ENCODE measurements at places on chromosomes 6 and 20.

DNA sequence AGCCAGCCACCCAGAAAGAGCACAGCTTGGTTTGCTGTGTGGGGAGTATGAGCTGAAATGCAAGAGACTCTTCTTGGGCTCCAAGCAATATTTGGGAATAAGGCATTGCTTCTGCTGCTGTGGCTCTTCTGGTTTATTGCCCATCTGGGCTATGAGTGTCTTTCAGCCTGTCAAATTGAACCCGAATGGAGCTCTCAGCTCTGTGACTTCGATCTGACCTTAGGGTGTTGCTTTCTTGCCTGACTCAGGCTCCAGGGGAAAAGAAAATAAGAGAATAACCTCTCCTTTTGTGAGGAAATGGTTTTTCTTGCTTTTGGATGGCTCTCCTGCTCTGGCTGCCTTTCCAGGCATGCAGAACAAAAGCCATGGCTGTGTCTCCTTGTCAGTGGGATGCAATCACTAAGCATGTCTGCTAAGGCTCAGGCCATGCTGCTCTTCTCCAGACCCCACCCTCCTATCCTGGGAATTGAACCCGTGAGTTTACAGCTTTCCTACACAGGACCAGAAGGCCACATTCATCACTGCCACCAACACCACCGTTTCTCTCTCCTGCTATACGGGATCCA lies 169.4 kb upstream of the JAG1 start:
- peak; percentile 32 for DNase-seq

DNA sequence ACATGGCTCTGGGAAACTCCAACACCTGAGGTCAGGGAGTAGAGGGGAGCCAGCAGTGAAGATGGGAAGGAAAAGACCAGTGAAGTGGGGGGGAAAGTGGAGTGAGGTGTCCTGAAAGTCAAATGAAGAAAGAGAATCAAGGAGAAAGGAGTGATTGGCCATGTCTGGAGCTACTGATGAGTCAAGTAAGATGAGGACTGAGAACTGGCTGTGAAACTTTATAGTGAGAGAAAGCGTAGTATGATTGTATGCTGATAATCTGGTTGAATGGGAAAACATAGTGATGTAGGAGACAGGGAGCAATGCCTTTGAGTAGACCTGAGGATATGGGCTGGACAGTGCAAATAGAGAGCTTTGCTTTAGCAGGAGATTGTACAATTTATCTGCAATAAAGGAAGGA lies 183.6 kb upstream of the GMDS start:
- no peak for DNase-seq

DNA sequence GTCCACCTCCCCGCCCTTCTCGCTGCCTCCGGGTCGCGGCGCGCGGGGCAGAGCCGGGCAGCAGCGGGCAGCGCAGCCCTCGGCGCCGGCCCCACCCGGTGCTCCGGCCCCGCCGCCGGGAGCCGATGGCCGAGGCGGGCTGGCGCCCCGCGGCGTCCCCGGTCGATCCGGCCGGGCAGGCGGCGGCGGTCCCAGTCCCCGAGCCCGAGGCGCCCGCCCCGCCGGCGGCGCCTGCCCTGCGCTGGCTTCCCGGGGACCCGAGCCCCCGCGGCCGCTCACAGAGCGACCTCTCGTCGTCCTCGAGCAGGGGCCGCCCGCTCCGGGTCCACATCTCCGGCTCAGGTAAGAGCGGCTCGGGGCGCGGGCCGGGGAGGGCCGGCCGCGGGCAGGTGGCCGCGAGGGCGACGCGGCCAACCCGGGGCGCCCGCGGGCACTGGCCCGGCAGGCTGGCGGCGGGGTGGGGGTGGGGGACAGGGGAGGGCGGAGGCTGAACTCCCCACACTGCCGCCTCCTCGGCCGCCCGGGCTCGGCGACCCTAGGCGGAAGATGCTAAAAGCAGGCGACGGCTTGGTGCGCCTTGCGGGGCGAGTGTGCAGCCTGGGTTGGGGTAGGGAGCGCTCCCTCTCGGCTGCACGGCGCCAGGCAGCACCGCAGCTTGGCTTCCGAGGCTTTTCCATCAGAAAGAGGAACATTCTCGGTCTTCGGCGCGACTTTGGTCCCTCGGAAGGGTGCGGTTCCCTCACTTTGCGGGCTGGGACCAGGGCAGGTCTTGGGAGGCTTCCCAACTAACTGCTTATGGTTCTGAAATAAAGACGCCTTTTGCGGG lies 25.6 kb upstream of the FUCA2 start:
- peak; percentile 75 for DNase-seq

- peak; percentile 83 for DNase-seq
Observed at GRCh38 chr6:10425975-10426780, 11.3 kb upstream of the TFAP2A start.

DNA sequence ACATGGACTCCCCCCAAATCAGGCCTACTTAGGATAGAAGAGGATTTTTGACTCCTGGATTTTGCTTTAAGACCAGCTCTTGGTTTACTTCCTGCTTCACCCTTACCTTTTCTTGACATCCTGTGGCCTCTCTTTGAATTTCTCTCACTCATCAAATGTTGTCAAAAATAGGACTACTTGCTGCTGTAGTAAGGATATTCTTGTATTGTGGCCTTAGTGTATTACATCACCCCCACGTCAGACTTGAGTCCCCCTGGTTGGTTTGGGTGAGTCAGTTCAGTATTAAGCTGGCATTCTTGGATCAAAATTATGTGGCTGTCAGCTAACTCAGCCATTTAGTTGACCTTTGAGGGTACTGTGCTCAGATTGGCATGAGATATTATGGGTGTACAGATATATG lies 1.1 kb downstream of the TPX2 start:
- peak; percentile 64 for DNase-seq

- no peak for DNase-seq
Observed at GRCh38 chr6:25713824-25714223, 40.7 kb upstream of the SLC17A4 start.

DNA sequence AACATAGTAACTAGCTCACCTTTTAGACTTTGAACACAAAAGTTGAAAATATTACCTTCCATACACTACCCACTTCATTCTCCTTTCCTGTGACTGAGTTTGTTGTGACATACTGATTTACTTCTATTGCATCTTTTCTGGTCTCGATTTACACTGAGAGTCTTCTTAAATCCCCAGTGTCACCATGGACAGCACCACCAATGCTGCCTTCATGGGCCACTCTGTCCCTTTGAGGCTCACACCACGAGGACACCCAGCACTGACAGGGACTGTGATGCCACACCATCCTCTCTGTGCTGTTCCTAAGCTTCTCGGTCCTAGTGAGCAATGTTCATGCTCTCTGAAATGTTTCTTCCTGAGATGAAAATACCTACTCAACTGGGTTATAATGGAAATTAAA lies 337.1 kb upstream of the IRAK1BP1 start:
- DNase-seq = peak; percentile 16

DNA sequence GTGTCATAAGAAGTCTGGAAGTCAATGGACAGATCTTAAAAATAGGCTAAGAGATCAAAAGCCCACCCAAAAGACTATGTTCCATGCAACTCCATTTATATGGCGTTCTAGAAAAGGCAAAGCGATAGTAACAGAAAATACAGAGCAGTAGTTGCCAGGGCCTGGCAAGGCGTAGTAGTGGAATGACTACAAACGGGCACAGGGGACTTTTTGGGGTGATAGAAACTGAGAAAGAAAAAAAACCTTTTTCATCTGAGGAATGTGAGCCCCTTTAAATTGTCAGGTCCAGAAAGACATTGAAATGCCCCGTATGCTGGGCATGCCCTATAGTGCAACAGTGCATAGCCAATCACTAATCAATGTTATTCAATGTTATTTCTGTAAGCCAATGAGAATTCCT lies 47.2 kb upstream of the FAM50B start:
- DNase-seq = no peak

DNA sequence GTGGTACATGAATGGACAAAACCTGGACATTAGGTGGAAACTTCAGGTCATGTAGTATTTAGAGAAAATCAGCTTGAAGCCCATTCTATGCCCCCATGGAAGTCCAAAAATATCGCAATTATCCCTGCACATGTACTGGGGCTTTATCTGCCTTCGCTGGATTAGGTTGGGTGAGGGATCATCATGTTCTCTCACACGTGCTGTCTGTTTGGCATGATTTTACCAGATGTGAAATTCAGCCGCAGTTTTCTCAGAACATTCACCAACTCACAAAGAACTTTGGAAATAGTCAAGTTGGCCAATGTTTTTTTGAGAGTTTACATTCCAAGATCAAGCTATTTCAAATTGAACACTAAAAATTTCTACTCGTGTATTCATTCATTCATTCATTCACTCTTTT lies 459.8 kb upstream of the CITED2 start:
- no peak for DNase-seq

DNA sequence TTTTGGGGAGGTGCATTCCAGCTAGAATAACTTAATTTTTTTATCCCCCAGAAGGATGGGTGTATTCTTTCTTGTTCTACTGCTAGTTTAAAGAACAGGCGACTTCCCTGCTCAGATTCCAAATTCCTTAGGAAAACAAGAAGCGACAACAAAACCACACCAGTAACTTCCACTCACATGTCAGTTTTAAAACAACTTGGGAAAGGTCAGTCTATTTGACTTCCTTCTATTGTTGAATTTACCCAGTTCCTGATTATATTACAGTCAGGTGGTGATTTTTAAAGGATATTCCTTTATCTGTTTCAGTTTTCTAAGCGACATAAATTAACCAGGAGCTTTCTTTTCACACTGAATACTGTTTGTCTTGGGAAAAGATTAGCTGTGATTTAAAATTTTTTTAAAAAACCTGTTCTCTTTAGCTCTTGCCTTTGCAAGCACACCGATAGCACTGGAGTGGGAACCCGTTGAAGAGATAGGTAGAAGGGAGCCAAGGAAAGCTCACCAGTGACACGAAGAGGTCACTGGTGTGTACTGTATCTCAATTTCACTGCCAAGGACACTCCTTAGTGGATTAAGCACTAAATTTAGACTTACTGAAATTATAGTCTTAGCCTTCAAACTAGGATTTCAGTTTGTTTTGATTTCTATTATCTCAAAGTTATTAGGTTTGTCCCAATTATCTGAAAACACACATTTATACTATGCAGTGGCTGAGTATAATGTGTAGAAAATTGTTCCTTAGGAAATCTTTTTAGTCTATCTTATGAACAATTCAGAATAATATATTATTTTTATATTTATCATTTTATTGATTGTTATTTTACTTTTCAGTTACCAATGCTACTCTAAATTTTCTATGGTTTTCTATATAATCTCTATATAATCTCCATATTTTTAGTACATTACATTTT lies 22.3 kb downstream of the MARCKS start:
- DNase-seq = peak; percentile 83

DNA sequence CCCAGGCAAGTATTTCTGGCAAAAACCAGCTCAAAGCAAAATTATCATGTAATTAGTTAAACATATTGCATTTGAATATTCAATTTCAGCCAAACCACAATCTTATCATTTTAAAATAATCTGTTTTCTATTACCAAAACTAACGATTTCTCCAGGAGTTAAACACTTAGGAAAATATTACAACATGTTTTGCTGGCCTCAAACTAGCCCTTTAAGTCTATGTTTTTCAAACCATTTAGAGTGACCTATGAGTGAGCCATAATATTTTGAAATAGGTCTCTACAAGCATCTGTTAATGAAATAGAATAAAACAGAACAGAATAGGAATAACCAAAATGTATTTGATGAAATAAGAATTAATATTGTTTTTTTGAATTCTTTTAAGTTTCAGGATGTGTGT lies 370.9 kb downstream of the COL12A1 start:
- DNase-seq = no peak

GRCh38 chr6:139402876-139403386 lies 28.5 kb upstream of the CITED2 start:
- peak; percentile 98 for DNase-seq

GRCh38 chr6:145830612-145831011 lies 16.0 kb upstream of the FBXO30 start:
- no peak for DNase-seq

DNA sequence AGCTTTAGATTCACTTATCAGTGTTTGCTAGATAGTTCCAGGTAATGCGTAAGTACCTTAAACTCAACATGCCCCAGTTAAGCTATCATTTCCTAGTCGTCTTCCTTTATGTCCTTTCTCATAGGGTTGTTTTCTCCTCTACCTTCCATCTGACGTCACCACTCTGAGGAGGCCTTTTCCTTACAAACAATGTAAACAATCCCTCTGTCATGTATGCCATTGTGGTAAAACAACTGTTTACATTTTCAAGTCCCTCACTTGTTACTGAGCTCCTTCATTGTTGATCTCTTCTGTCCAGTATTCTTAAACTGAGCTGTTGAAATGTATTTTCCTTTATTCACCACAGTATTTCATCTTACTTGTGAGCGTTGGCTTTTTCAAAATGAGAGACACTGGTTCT lies 45.4 kb upstream of the PLCG1 start:
- DNase-seq = no peak

GRCh38 chr6:145025488-145025887 lies 709.8 kb downstream of the EPM2A start:
- DNase-seq = no peak

GRCh38 chr6:93471281-93471680 lies 51.9 kb upstream of the EPHA7 start:
- DNase-seq = no peak

- DNase-seq = no peak
Observed at GRCh38 chr6:170314983-170315382, 8.4 kb downstream of the FAM120B start.

DNA sequence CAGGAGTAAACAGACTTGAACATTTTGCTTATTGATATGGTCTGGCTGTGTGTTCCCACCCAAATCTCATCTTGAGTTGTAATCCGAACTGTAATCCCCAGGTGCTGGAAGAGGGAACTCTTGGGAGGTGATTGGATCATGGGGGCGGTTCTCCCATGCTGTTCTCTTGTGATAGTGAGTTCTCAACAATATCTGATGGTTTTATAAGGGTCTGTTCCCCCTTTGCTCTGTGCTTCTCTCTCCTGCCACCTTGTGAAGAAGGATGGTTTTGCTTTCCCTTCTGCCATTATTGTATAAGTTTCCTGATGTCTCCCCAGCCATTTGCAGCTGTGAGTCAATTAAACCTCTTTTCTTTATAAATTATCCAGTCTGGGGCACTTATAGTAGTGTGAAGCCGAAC lies 40.0 kb downstream of the MYLIP start:
- DNase-seq = peak; percentile 36

DNA sequence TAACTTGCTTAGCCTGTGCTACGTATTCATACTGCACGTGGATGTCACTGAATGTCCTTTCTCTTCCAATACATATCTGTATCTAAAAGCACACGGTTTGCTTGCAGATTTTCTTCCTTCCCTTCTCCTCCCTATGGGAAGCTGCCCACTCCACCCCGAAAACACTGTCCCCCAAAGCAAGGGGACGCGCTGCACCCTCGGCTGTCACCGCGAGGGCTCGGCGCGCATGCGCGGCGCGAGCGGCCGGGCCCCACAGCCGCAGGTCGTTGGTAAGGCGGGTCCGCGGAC lies 659 bp downstream of the TMX4 start:
- DNase-seq = peak; percentile 63

- DNase-seq = no peak
Observed at GRCh38 chr6:43930440-43931154, 160.6 kb downstream of the VEGFA start.

GRCh38 chr6:143248359-143248758 lies 187.7 kb downstream of the AIG1 start:
- no peak for DNase-seq

Data from EH (cell line).